ENCODE measurements at places on chromosomes 13 and 19.

DNA sequence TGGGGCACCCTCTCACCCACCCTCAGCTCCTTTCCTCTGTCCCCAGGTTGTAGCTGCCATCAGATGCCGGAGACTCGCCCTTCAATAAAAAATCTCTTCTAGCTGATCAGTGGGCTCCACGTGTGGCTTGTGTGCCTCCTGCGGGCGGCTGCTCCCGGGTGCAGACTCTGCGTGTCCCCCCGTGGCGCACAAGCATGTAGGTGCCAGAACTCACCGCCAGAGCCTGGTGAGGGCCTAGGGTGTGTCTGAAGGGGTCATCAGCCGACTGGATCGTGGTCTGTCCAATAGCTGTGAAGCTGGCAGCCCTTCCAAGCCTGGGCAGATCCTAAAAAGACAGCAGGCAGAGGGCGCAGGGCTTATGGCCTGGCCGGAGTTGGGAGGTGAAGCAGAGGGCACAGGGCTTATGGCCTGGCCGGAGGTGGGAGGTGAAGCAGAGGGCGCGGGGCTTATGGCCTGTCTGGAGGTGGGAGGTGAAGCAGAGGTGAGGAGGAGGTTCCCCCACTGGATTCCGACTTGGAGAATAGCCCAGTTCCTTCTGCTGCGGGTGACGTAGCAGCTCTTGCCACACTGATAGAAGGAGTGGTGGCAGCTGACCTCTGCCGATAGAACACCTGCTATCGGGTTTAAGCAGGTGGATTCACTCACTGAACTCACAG, 11.7 kb downstream of the NOP53 start:
- DNase-seq = no peak

DNA sequence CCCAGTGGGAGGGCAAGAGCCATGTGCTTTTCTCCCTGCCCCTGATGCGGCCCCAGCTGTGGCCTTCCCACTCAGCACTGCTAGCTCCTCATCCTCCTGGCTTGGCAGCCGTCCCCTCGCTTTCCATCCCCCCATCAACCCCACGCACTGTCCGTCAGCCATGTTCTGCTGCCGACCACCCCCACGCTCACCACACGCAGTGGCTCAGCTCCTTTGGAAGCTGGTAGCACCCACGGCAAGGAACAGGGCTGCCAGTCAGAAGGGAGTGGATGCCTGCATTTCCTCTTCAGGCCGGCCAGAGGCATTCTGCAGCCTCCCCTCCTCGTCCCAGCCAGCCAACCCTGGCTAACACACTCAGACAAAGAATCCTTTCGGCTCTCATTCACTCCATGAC, 6.3 kb downstream of the CALM3 start:
- DNase-seq = no peak

DNA sequence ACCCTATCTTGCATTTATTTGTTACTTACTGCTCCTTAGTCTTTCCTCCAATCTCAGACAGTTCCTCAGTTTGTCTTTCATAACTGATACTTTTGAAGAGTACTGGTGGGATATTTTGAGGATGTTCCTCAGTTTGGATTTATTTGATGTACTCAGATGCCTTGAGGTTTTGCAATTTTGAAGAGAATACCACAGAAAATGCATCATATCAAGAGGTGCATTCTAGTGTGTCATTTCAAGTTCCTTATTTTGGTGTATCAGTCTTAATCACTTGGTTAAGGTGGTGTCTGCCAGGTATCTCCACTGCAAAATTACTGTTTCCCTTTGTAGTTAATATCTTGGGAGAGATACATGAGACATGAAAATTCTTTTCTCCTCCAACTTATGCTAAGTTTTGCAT, 75.1 kb downstream of the URI1 start:
- DNase-seq = no peak

DNA sequence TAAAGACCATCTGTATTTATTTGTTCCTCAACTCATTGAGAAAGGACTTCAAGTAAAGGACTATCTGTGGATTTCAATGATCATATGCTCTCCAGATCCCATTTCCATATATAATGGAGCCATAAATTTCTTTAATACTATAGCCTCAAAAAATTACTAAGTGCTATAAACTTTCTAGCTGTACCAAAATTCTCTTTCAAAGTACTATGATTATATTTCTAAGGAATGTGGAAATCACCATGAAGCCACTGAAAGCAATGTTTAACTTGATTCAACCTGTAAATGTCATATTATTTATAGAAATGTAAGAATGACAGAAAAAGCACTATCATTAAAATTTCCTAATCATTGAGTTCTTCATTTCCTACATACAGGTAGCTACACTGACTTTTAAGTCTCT, 20.7 kb downstream of the TBC1D4 start:
- no peak for DNase-seq

GRCh38 chr13:74202129-74202813, 68.1 kb upstream of the KLF12 start:
- DNase-seq = no peak

GRCh38 chr13:48585456-48585840, 52.6 kb upstream of the RCBTB2 start:
- DNase-seq = no peak

- DNase-seq = no peak
These were observed 246.9 kb upstream of the PRR20A start for GRCh38 chr13:56893843-56894242.

DNA sequence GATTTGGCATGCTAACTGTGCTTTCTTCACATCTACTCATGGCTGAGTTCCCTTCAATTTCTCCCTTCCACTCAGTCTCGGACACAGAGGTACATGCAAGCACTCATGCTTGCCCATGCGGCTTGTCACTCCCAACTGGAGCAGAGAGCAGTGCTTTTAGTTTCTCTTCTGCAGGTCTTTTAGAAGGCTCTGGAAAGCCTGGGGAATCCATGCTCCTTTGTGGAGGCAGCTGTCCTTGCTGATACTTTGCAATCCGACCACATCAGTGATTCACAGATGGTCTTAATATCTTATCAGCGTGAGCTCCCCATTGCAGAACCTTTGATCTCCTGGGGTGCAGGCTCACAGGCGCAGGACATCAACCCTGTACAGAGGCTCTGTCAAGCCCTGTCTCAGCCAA, 203.9 kb downstream of the COL4A1 start:
- no peak for DNase-seq

- DNase-seq = no peak
These were observed 163.0 kb downstream of the EFNB2 start for GRCh38 chr13:106372199-106373155.

DNA sequence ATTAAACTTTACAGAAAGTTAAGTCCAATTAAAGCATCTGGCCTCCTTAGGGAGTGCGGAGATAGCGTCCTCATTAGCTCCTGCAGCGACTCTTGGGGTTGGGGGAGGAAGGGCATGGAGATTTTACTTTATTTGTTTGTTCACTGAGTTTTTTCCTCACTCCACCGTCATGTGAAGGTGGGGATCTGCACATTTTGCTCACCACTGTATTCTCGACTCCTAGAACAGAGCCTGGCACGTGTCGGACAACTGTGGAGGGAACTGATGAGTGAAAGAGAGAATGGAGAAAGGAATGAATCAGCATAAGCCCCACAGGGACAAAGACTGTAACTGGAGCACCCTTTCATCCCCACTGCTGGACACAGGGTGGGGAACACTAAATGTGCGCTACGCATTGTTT, 205.1 kb upstream of the TSHZ3 start:
- no peak for DNase-seq

GRCh38 chr19:39308531-39309304, 11.9 kb downstream of the LRFN1 start:
- no peak for DNase-seq

GRCh38 chr13:111908981-111909380, 158.0 kb upstream of the SOX1 start:
- no peak for DNase-seq

DNA sequence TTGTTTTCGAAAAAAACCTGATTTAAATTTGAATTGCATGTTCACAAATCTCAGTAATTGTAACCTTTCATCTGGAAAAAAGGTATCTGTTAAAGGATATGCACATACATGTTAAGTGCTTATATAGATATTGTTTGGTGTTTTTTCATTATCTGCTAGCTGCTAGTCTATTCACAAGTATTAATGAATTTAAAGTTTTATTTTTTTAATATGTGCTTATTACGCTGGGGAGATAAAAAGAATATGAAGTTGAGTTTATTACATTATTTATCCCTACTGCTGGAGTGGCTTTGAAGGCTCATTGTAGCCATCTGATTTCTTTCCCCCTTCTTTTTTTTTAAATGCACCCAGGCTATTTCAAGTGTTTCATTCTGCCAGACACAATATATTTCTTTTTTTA, 3.9 kb upstream of the MAB21L1 start:
- no peak for DNase-seq

GRCh38 chr19:52945652-52946321, 16.9 kb downstream of the ZNF816 start:
- DNase-seq = no peak

DNA sequence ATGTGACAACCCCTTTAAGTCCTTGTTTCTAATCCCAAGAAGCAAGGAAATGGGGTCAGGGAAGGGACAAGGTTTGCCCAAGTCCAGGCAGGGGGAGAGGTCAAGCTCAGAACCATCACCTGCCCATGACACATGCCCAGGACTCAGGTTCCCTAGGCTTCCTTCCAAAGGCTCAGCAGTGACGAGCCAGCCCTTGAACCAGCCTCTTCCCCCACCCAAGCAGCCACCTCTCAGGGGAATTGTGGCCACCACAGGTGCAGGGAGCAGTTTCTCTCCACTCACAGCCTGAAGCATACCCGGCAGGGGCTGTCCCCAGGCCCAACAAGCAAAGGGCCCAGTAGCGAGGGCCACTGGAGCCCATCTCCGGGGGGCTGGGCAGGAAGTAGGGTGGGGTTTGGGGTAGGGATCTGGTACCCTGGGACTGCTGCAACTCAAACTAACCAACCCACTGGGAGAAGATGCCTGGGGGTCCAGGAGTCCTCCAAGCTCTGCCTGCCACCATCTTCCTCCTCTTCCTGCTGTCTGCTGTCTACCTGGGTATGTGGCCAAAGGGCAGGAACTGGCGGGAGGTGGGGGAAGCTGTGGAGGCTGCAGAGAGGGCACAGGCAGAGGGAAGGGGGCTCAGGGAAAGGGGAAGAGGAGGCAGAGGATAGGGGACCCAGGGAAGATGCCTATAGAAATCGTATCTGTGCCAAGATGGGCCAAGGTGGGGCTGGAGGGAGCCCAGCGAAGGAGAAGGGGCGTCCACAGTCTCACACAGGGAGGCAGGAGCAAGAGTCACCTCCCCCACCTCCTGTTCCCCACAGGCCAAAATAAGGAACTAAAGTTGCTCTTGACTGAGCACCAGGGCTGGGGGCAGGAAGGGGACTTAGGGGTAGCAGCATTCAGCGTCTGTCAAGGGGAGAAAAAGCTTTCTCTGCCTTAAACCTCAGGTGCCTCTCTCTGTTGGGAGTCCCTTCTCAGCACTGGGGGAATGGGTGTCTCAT, at the start of gene CD79A:
Gene CD79A, plus strand, starts transcription at position 433 of the 986 bp plus-strand sequence. Its CDS starts 26 bp downstream, at position 459.
- DNase-seq = no peak

All from stimulated activated CD4-positive, alpha-beta T cell treated with anti-CD3 and anti-CD28 coated beads, Interleukin-12 subunit alpha, Interleukin-12 subunit beta, amount 100 ng/mL, for 4 hours (primary cell).